Mesothelial cell of epicardium (in vitro differentiated cells): ENCODE measurements at places on chromosomes 16 and 17.

GRCh38 chr17:10021272-10021984 is 116.4 kb upstream of the RCVRN start:
- DNase-seq = no peak

DNA sequence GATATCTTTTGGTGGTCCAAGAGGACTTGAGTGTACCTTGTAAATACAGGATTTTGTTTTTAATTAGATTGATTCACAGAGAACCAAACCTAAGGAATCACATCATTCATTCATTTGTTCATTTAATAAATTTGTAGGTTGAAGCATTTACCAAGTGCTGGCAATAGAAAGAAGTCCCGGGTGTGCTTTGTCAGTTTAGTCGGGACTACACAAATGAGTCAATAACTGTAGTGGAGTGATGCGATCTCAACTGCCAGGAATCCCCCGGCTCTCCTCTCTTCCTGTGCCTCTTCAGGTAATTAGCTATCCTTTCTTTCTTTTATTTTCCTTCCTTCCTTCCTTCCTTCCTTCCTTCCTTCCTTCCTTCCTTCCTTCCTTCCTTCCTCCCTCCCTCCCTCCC is 1.4 kb upstream of the WWOX start:
- DNase-seq = no peak

- no peak for DNase-seq
These were observed 2.7 kb upstream of the BHLHA9 start for GRCh38 chr17:1267471-1267943.

GRCh38 chr17:9226794-9227135 is 205.5 kb downstream of the NTN1 start:
- DNase-seq = no peak

DNA sequence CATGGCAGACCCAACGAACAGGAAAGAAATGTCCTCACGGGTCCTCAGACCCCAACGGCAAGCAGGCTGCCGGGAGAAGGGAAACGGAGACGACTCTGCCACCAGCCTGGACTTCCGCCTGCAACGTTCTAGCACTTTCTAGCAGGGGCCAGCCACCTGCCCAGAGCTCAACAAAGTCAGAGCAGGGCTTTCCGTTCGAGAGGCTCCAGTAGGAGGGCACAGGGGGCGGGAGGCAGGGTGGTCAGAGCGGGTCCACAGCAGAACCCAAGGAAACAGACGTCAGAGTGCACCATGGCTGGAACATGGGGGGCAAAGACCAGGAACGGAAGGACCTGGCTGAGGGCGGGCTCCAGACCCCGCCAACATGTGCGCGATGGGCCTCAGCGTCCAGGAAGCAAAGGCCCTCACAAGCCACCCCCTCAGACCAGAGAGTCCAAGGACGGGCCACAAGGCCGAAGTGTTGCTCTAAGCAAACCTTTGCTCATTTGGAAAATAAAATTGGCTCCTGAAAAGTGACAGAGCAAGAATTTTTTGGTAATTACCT is 29.4 kb upstream of the C16orf95 start:
- no peak for DNase-seq
